ENCODE measurements at places on chromosomes 3 and 15. TPM values are rescaled to one million over a fixed set of nuclear protein-coding genes. Genes with fewer than 3 reads are reported as not detected.

TMC3 gene
- 0.37 TPM for total RNA-seq

NR1I2 gene
- not detected for total RNA-seq

ACAP2 gene
- 46.8 TPM for total RNA-seq

ARMC8 gene
- 82.9 TPM for total RNA-seq

CACNA1D gene
- 5.7 TPM for total RNA-seq

KLHL6 gene
- 1.1 TPM for total RNA-seq

Measured in gastroesophageal sphincter (tissue), 4 donors.